K562 (cell line): ENCODE measurements at places on chromosomes 7 and 10. TPM values are rescaled to one million over a fixed set of nuclear protein-coding genes. Genes with fewer than 3 reads are reported as not detected.

GRCh38 chr10:99964791-99965190 lies 45.0 kb downstream of the DNMBP start:
- no peak for DNase-seq

DNA sequence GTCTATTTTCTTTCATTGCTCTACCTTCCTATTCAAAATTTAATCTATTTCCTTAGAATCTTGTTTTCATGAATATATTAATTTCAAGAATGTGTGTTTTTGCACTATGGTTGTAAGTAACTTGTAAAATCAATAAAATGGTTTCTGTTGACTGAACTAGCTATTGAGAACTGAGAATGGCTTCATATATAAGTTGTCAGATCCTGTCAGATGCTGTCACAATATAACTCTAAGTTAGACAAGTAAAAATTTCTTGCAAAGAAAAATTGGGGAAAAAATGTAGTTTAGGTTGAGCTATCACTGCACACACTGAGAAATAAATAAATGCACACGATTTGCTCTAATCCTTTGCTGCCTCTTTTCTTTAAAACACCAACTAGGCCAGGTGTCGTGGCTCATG lies 89.8 kb downstream of the RAB11FIP2 start:
- DNase-seq, result no peak

GRCh38 chr7:43292384-43292783 lies 179.9 kb downstream of the HECW1 start:
- DNase-seq, result no peak

Gene THSD7A
- 0.02 and 0.04 TPM in 2 replicates for total RNA-seq

Gene SPDYE16
- total RNA-seq, result 0.13 TPM in 1 of 2 replicates, not detected in the other

Gene GNGT1
- 0.78 and 0.83 TPM in 2 replicates for total RNA-seq

Gene MAT1A
- 0.24 and 0.42 TPM in 2 replicates for total RNA-seq
